Activated T-helper 1 cell treated with Interleukin-2 at 50 U/mL for 16 hours (primary cell): ENCODE measurements at places on chromosomes 16 and 17.

DNA sequence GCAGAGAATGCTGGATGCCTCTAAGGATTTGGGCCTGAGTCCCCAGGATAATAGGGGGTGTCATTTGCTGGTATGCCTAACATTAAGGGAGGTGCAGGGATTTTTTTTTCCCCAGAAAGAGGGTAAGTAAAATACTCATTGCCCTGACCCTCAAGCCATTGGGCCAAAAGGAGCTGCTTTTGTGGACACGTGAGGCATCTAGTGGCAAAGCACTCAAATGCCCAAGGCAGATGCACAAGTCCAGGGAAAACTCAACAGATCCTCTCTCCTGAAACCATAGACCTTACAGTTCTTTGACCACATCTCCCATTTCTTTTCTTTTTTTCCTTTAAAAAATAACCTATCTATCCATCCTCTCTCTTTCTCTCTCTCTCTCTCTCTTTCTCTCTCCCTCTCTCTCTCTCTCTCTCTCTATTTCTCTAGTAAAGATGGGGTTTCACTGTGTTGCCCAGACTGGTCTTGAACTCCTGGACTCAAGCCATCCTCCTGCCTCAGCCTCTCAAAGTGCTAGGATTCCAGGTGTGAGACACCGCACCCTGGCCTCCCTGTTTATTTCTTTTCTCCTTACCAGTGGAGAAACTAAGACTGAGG is 11.8 kb downstream of the IRX5 start:
- DNase-seq = no peak

DNA sequence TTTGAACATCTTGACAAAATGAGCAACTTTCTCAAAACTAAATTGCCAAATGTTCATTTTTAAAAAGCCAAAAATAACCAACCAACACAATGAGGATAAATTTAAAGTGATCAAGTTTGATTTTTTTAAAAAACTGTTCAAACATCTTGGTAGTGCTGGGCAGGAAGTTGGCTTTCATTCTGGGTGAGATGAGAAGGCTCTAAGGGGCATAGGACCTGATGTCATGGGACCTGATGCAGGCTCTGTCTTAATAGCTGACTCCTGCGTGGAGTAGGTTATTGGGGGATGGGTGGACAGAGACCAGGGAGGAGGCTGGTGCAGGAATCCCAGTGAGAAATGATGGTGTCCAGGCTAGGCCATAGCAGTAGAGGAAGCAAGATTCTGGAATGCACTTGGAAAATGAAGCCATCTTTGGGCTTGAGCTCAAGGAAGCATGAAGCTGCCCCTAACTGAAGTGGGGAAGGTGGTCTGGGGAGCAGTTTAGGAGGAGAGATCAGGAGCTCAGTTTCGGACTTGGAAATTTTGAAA is 20.4 kb downstream of the NLRC5 start:
- no peak for DNase-seq

GRCh38 chr16:50386774-50387173 is 18.0 kb upstream of the BRD7 start:
- no peak for DNase-seq

DNA sequence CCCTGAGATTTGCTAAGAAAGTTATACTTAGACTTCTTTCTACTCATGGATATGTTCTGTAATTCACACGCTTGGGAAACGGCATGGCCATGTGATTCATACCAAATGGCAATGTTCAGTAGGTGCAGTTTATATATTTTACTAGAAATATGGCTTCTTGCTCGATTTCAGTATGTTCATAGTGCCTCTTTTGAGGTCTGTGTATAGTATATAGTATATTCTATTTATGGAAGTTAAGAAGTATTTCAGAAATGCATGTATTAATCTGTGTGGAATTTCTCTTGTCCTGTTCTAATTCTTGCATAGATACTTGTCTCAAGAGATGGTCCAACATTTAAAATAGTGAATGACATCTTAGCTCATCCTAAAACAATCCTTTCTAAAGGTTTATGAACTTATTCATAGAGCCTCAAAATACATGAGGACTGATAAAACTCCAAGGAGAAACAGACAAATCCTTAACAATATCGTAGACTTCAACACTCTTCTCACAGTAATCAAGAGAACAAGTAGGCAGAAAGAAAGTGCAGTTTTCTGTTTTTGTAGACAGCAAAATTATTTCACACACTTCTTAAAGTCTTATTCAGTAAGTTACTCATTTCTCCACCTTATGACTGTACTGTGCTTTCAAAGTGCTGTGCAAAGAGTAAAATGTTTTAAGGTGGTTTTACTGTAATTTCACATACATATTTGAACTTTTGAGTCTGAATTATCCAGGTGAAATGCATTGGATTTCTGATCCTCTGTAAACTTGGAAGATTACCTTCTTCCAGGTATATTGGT is 11.1 kb downstream of the BPTF start:
- no peak for DNase-seq

GRCh38 chr17:58513965-58514769 is at the start of gene MTMR4:
Gene MTMR4 (minus strand): TSS chr17:58514638. CDS start chr17:58514407, 231 bp downstream.
- peak; percentile 67 for DNase-seq

- DNase-seq = no peak
Measured at GRCh38 chr16:74492976-74493375, 71.7 kb upstream of the CLEC18B start.

DNA sequence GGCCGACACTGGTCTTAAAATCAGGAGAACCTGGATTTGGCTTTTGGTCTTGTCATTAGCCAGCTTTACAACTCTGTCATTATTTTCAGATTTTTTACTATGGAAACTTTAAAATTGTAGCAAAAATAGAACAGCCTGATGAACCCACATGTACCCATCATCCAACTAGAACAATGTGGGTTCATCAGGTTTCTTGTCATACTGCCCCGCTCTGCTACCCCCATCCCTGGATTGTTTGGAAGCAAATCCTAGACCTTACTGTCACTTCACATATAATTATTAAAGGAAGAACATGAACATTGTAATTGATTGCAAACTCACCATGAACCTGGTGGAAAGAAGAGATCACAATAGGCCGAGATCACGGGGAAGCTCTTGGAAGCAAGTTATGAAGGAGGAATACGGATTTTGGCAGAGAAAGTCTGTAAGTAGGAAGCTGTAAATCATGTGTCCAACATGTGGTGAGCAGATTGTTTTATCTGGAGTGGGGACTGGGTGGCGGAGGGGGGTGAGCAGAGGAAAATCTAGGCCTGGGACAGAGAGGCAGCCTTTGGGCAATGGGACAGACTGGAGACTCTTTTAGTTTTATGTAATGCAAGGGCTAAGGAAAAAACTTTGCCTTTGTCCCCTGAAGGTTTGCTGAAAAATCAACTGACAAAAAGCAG is 67.0 kb downstream of the PITPNC1 start:
- DNase-seq = no peak
